ENCODE measurements at places on chromosomes 16 and 17.
A peak's percentile ranks its signal among the peaks of the same experiment; 100 is the strongest.

DNA sequence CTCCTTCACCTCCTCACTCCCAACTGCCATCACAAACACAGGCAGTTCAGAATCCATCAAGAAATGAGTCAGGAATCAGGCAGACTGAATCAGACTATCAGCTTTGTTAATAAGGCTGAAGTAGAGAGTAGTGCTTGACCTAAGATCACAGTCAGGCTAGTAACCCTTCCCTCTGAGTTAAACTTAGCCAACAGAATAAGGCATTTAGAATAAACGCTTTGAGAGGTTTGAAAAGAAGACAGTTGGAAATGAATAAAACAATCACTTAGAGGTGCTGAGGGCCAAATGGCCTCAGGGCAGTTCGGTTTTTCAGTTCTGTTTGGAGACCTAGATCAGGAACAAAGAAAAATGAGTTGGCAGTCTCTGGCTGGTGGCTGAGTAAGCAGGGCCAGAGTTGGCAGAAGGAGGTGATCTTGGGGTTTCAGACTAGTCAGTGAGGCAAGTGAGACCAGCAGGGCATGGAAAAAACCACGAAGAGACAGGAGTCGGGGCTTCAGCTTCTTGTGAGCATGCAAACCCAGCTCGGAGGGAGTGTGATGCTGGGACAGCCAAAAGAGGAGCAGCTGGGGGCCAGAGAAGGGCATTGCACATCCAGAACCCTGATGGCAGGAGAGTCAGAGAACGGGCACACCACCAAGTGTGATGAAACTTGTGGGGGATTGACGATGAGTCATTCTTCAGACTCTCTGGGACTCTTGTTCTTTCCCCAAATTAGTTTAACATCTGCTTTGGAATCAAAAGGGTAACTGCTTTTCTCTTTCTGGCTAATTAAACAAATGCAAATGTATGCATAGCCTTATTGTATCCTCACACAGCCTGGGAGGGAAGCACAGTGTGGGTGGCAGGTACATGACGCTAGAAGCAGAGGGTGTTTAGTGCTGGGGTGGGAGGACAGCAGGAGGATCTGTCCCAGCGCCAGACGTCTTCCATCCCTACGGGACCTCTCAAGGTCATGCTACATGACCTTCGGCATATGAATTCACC lies 54.8 kb downstream of the SPECC1 start:
- DNase-seq, result peak; percentile 68

DNA sequence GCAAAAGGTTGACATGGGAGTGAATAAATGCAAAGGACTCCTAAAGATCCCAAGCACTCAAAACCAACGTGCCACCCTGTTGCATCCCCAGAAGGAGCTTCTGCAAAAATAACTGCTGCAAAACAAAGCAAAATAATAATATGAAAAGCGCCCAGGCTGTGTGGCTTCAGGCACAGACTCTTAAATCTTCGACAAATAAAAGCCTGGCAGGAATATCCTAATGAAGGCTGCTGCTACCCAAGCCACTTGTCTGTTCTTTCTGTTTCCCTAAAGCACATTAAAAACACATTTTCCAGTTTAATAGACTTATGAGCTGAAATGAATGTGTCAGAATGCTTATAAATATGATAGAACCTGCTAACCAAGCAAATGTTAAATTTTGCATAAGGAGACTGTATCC lies 154.0 kb downstream of the SLC39A11 start:
- no peak for DNase-seq

- no peak for DNase-seq
These were observed 16.2 kb downstream of the RPH3AL start for GRCh38 chr17:336110-337021.

- DNase-seq, result no peak
These were observed 347.5 kb upstream of the TNRC6C start for GRCh38 chr17:77610972-77611521.

DNA sequence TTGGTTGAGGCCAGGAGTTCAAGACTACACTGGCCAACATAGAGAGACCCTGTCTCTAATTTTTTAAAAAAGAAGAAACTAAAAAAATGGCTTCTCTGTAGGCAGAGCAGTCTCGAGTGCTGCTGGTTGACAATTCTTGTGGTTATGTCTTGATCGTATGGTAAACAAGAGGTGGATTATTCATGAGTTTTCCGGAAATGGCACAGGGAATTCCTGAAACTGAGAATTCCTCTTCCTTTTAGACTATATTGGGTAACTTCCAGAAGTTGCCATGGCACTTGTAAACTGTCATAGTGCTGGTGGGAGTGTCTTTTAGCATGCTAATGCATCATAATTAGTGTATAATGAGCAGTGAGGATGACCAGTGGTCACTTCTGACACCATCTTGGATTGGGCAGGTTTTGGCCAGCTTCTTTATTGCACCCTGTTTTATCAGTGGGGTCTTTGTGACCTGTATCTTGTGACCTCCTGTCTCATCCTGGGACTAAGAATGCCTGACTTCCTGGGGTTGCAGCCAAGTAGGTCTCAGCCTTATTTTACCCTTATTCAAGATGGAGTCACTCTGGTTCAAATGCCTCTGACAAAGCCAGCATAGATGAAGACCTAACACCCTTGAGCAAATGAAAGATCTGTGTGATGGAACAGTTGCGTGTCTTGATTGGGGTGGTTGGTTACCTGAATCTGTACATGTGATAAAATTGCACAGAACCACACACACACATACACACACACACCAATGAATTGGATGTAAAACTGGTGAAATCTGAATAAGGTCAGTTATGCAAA lies 30.2 kb downstream of the BMERB1 start:
- DNase-seq, result no peak

GRCh38 chr16:19478505-19478904 lies 43.4 kb downstream of the GDE1 start:
- DNase-seq, result no peak

DNA sequence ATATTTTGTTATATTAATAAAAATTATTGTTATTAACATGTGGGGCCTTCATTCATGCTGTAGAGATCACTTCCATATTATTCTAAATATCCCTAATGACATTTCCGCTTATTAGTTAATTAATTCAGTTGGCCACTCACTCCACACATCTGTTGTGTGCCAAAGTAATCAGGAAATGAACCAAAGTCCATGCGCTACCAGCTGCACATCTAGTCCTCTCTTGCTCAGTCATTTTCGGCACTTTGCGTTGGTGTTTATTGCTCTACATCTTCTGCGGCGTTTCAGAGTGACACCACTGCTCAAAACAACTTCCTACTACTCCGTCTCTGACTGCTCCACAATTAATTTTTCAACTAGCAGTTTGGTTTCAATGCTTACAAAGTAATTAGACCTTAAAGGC lies 101.4 kb upstream of the ZFHX3 start:
- DNase-seq, result no peak

DNA sequence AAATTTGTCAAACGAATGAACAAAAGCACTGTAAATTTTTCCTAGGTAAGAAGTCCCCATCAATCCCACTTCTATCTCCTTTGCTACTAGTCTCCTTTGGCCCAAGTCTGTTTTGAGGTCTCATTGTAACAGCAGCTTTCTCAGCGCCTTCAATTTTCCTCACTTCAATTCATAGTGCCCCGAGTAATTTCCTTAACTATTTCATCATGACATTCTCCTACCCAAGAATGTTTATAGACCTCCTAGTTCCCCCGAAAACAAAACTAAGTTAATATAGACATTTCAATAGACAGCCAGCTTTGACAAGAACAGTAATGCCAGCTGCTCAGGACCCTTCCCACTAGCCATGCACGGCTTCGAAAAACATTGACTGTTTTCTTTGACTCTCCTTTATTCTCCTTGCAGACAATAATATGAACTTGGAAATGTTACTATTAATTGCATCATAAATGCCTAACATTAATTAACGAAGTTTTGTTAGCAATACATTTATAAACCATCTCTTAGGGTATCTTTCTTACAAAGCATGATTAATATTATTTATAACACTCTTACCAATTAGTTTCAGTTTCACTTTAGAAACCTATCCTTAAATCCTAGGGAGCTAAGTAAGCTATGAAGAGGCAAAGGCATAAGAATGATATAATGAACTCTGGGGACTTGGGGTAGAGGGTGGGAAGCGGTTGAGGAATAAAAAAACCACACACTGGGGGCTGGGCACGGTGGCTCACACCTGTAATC lies 22.8 kb downstream of the GLG1 start:
- no peak for DNase-seq

DNA sequence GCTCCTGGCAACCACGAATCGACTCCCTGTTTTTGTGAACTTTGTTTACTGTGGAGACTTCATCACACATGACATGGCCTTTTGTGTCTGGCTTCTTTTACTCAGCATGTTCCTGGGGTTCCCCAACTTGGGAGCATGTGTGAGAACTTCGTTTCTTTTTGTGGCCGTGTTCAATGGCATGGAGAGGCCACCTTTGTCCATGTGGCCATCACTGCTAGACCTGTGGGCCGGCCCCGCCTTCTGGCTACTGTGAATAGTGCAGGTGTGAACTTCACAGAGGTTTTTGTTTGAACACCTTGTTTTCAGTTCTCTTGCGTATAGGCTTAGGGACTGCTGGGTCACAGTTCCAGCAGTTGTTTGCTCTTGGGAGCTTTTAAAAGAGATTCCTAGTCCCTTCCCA lies 5.7 kb upstream of the SLC38A8 start:
- DNase-seq, result no peak

DNA sequence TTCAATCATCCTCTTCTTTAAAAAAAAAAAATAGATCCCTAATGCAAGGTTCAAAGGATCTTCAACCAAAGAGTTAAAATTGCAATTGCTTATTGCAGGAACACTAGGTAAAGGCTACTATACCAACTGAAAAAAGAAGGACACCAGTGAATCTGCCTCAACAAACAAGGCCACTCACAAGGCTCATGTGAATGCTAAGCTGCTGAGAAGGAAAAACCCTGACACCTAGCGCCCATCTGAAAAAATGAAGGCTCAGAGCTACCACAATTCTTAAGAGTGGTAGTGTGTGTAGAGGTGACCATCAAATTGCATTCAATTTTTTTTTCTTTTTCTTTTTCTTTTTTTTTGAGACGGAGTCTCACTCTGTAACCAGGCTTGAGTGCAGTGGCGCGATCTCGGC lies 201.6 kb upstream of the C17orf78 start:
- DNase-seq, result peak; percentile 0

DNA sequence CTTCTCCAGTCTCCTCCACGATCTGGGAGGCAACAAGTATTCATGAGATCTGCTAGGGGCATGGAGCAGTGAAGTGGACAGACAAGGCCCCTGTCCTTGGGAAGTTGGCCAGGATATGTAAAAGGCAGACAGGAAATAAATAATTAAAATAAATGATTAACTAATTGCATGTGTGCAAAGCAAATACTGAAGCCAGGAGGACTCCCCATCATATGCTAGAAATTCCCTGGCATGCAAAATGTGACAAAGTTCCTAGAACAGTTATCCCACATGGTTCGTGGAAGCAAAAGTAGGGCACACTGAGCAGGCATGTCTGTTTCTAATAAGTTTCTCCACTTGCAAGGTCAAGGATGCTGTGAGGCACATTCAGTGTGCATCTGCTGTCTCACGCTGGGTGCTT lies 86.8 kb downstream of the CDYL2 start:
- DNase-seq, result no peak

DNA sequence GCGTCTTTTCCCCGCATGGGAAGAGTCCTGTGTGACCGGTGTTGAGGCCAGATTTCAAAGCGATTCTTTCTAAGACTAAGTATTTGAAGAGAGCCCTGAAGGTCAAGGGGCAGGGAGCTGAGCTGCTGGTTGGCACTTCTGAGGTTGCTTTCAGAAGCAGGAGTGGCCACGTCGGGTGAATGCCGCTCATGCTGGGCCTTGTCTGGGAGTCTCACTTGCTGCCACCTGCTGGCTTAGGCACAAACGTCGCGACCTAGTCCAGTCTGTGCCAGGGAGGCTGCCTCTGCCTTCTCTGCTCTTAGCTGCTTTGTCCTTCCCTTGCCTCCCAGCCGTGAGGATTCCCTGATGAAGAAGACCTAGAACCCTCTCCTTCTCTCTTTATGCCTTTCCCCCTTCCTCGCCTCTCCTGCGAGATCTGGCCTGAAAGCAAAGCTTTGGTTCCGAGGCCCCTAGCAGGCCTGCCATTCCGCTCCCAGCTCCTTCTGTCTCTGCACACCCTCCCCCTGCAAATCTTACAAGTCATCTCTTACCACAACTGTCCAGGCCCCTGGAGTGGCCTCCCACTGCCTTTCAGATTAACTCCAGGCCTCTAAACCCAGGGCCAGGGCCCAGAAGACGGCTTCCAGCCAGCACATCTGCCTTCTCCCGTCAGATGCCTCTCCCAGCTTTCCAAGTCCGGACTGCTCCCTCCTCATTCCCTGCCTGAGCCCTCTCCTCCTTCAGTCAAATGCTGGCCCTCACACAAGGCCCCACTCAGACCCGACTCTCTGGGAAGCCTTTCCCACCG lies 11.4 kb downstream of the CTNS start:
- peak; percentile 45 for DNase-seq

DNA sequence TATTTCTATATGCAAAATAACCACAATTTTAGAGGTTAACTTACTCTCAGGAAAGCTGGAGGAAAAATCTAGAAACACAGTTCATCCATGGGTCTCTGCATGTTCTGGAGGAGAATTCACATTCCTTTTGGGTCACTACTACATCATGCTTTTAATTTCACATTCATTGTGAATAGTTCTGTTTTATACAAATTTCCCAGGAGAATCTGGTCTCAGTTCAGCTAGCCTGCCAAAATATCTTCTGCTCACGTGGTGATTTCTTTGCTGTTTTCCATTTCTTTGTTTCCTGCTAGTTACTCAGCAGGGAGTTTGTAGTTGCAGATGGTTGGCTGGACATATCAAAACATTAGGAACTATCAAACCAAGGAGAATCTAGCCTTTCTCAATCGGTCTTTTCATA lies at the start of gene ABCA9:
Gene ABCA9 (minus strand): TSS at position 106 of the 400 bp plus-strand sequence. CDS start 9,801 bp downstream, outside the sequence.
- no peak for DNase-seq

- no peak for DNase-seq
These were observed 11.6 kb downstream of the EFCAB13 start for GRCh38 chr17:47335101-47335936.

DNA sequence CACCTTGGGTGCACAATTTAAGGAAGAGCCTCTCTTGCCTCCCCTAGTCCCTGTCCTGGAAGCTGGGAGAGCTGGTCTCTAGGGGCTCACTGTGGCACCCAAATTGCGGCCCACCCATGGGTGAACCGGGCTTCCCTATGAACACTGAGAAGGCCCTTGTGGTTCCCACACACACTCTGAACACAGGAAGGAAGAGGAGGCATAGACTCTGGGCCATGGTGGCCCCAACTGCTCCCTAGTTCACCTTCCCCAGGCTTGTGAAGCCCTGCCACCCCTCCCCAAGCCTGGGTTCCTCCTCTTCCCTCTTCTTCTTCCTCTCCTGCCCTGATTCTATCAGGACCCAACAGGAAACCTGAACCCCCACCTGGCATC lies 10.5 kb downstream of the SREBF1 start:
- no peak for DNase-seq

DNA sequence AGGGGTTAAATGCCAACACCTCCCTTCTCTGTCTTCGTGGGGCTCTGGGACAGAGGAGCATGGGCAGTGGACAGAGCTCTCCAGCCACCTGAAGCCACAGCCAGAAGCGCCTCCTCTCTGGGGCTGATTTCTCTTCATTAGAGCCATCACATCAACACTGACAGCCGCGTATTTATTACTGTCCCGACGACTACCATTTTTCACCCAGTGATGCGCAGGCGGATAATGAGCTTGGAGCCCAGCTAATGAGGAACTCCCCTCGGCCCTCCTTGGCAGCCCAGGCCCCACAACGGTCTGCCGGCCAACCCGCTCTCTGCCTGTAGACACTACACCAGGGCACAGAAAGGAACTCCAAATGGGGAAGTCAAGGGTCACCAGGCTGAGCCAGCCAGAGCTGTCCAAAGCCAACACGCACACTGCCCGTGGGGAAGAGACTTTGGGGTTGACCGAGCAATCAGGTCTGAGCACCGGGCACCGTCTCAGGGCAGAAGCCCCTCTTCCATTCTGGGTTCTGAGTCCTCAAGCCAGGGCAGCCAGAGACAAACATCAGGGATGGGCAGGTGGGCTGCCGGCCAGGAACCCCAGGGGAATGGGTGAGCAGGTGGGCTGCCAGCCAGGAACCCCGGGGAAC lies 13.2 kb downstream of the SDK2 start:
- DNase-seq, result no peak
